Forelimb muscle (tissue), 1 donor: ENCODE measurements at places on chromosomes 2 and 18. TPM values are rescaled to one million over a fixed set of nuclear protein-coding genes. Genes with fewer than 3 reads are reported as not detected.

ATG16L1 gene
- 17.4 TPM for polyA plus RNA-seq

DNA sequence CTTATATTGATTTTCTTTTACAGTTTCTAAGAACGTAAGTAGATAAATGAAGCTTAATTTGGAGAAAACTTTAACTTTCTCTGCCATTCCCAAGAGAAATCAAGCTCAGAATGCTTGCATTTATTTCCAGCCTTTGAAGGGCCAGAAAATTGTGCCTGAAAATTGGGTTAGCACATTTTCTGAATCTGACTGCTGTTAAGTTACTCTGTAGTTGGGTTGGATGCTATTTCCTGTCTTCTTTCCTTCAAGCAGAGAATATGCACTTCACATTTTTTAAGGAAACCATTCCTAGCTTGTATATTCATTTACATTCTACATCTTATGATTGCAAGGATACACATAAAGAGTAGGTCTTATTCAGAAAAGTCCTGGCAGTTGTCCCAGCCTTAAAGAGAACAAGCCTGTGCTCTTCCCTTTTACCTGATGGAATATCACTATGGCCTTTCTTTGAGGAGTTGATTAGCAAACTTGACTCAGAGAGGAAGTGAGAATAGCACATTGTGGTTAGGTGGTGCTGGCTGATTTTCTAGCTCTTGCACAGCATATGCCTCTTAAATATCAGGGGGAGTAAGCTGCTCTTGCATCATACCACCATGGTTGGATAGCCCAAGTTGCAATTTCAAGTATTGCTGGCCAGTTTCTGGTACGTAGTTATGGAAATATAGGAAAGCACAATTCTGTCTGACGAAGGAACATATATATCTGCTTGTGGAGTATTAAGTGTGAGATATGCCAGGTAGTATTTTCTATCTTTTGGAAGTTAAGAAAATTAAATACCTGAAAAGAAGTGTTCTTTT is 133.7 kb downstream of the COMMD1 start:
- DNase-seq = peak; percentile 5

GRCh38 chr2:23554054-23554697 is 169.2 kb downstream of the KLHL29 start:
- peak; percentile 56 for DNase-seq

GRCh38 chr2:226603606-226604005 is 196.0 kb downstream of the IRS1 start:
- DNase-seq = no peak

TYMS gene
- 49.0 TPM for polyA plus RNA-seq

GRCh38 chr18:3547891-3548615 is 98.1 kb downstream of the TGIF1 start:
- no peak for DNase-seq

GRCh38 chr2:187500585-187501359 is 52.7 kb upstream of the CALCRL start:
- DNase-seq = no peak
